ENCODE measurements at places on chromosomes 5 and 9.

DNA sequence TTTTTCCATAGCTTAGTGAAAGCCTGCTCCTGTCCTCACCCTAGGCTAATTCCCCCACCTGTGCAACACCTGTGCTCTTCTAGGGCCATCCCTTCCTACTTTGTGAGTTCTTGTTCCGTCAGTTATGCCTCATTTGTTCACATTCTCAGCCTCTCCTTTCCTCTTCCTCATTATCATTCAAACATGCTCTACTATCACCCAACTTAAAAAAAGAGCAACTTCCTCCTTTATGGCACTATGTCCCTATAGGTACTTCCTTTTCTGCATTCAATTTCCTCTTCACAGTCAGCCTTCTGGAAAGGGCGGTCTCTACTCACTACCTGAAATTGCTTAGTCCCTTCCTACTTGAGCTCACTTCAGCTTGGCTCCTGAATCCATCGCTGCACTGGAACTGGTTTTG is 111.8 kb upstream of the LHFPL2 start:
- no peak for DNase-seq

- DNase-seq = peak; percentile 45
These were observed 33.6 kb downstream of the PRRT1B start for GRCh38 chr9:131578731-131579504.

DNA sequence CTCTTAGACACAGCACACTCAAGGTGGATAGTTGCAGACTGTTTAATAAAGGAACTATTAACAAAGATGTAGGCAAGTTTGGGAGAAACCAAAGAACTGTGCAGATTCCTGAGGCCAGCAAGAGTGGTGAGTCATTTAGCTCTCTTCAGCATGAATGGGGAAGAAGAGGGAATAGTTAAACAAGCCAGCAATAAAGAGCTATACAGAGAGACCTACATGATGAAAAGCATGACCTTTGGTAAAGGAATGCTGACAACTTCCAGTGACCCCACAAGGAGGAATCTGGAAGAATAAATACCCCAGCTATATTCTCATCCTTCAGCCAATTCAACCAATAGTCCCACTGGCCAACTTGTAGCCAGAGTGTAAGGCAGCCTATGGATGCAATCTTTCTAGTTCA is 706.0 kb upstream of the GRAMD2B start:
- no peak for DNase-seq

- no peak for DNase-seq
These were observed 6.0 kb downstream of the INSYN2B start for GRCh38 chr5:169974121-169974770.

DNA sequence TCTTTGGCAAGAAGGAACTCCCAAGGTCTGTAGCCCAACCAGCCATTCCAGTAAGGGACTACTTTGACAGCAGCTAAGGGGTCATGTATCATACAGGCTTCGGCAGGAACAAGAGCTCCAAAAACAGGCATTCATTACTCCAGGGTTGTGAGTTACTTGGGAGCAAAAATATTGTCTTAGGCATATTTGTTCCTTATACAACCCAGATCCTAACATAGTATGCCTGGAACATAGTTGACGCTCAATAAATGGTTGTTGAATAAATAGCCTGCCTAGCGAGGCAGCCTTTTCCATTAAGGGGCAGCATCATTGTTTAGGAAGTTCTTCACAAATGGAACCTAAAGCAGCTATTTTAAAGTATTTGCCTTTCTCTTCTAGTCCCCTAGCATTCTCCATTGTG is 35.8 kb upstream of the FER start:
- DNase-seq = no peak

DNA sequence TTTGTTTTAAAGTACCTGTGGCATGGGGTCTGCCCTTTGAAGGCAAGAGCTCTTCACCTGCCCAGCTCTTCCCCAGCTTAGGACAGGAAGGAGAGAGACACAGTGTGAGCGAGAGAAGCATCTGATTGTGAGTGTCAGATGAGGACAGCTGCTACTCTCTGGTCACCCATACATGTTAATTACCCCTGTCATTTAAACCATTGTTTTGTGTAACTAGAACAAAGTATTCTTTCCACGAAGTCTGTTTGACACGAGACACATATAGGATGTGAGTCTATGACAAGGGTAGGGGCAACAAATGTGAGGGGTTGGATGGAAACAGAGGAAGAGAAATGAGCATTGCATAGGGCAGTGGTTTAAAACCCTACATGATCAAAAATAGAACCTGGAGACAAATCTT is 3.0 kb upstream of the CD274 start:
- no peak for DNase-seq

GRCh38 chr9:109037946-109038715 is 24.8 kb upstream of the CTNNAL1 start:
- DNase-seq = no peak

DNA sequence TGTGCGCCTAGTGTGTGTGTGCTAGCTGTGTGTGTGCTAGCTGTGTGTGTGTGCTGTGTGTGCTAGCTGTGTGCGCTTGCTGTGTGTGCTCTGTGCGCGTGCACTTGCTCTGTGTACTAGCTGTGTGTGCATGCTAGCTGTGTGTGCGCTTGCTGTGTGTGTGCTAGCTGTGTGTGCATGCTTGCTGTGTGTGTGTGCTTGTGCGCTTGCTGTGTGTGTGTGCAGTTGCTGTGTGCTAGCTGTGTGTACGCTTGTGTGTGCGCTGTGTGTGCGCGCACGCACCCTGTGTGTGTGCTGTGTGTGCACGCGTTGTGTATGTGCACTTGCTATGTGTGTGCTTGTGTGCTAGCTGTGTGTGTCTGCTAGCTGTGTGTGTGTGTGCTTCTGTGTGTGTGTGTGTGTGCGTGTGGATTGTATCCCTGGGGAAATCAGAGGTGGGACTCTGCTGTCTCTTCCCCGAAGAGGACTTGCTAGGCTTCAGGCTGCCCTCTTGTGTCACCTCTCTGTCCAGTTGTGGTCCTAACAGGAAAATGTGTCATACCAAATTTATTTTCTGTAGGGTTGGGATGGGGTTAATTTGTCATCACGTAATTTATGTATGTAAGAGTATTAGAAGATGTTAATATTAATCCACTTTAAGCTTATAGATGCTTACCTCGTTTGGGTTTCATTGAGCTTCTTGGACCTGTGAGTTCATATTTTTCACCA is 38.9 kb downstream of the TPPP start:
- no peak for DNase-seq

GRCh38 chr5:175494264-175495183 is 16.2 kb downstream of the SFXN1 start:
- DNase-seq = no peak

DNA sequence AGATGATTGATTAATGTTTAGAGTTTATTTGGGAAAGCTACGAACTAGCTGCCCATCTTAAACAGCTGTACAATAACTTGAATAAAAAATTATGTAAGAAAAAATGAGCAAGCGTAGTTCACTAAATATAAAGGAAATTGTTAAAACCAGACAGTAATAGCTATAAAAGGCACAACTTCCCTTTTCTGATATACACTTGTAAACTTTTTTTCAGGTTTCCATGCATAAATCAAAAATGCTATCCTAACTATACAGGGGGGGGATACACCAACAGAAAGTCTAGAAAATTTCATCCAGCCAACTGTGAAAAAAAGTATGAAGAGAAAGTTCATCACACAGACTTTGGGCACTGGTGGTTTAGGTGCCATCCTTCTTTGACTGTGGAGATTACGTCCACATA is 122.3 kb downstream of the NR3C1 start:
- DNase-seq = no peak

GRCh38 chr5:74685979-74686631 is 1.1 kb downstream of the HEXB start:
- no peak for DNase-seq

GRCh38 chr5:160183075-160183474 is 46.2 kb upstream of the FABP6 start:
- DNase-seq = no peak

DNA sequence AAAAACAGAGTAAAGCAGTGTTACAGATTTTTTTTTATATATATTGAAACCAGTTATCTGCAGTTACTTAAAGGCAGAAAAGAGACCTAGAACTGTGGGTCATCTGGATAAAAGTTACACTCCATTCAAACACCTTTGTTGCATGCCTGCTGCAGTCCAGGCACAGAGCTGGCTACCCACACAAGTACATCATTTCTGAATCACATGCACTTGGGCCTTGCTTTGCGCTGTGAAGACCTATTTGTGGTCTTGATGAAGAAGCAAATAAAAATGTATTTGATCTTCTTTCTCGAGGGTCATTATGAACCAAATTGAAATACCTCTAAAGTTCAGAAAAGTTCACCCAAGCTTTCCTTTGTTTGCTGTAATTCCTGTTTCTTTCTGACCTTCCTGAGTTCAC is 503.0 kb upstream of the ZNF608 start:
- no peak for DNase-seq

DNA sequence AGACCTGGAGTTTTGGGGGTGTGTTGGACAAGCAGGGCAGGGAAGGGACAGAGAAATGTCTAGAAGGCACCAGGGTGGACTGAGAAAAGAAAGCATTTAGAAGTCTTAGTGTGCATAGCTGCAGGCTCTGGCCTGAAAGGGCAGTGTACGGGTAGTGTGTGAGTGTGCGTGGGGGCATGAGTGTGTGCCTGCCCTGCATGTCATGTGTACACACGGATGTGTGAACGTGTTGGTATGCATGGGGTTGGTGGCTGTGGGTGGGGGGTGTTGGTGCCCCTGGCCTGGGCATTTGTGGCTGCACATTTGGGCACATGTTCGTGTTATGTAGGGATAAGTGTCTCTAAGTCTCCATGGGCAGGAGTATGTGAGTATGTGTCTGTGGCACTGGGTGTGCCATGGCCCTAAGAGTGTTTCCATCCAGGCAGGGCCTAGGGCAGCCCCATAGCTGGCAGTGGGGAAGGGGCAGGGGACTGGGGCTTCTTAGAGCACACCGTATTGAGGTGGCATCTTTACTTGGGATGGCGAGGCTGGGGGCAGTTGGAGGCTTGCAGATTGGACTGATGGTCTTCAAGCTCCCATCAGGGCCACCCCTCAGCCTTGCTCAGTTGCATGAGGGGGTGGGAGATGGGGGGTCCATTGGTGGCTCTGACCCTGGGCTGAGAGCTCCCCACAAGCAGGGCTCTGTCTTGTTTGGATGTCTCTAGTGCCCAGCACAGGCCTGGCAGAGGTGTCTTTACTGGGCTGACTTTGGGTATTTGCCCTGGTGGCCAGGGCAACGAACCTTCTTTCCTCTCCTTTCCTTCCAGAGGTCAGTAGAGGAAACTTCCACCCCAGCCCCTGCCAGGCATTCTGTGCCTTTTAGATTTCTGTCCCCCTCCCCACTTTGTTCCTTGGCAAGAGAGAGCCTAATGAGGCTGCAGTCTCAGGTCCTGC is 15.0 kb downstream of the PSD2 start:
- DNase-seq = no peak

DNA sequence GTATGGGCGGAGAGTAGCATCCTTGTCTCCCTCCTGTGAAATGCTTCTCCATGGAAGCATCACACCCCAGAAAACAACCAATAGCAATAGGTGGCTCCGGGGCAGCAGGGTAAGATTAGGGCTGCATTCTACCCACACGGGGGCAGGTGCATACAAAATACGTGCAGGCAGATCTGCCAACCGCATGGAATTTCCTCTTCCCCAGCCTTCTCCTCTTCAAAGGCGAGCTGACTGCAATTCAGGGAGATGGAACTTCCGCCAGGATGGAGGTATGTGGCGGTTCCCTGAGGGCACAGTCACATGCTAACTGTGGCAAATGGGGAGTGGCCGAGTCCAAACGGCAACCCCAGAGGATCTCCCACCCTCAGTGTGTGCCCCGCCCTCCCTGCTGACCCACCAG is 81.5 kb downstream of the LMNB1 start:
- no peak for DNase-seq

GRCh38 chr5:124714910-124715309 is 31.5 kb downstream of the ZNF608 start:
- no peak for DNase-seq

- DNase-seq = no peak
These were observed 14.5 kb downstream of the HACD4 start for GRCh38 chr9:21016701-21017491.

DNA sequence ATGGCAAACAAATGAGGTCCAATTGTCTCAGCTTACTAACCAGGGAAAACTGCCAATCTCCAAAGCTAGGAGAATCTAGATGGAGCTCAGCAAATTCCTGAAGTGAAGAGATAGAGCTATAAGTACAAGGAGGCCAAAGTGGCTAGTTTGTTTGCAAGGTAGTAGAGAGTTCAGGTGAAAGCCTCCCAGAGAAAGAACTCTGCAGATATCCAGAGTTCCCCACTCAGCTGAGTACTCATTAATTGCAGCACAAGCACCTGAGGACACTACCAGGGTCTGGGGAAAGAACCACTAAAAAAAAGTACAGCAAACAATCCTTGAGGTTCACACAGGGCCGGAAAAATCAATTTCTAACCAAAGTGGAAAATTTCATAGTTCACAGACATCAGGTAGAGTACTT is 250.9 kb downstream of the TMEM232 start:
- DNase-seq = no peak

- no peak for DNase-seq
These were observed 201.5 kb downstream of the AUH start for GRCh38 chr9:91160181-91160580.

DNA sequence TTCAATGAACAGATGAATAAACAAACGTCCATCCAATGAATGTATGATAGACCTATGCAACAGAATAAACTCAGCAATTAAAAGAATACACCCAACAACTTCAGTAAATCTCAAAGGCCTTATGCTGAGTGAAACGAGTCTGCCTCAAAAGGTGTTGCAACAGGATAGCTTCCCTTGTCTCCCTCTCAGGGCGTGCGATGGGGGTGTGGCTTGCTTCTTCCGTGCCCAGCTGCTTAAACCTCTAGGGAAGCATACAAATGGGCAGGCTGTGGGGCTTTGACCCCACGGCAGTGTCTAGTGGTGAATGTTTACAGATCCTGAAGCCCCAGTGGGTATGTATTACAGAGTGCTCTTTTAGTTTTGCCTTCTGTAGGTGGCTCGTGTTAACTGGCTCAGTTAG is 87.0 kb upstream of the CCL21 start:
- DNase-seq = no peak

GRCh38 chr5:142300677-142301076 is 24.1 kb downstream of the SPRY4 start:
- no peak for DNase-seq

DNA sequence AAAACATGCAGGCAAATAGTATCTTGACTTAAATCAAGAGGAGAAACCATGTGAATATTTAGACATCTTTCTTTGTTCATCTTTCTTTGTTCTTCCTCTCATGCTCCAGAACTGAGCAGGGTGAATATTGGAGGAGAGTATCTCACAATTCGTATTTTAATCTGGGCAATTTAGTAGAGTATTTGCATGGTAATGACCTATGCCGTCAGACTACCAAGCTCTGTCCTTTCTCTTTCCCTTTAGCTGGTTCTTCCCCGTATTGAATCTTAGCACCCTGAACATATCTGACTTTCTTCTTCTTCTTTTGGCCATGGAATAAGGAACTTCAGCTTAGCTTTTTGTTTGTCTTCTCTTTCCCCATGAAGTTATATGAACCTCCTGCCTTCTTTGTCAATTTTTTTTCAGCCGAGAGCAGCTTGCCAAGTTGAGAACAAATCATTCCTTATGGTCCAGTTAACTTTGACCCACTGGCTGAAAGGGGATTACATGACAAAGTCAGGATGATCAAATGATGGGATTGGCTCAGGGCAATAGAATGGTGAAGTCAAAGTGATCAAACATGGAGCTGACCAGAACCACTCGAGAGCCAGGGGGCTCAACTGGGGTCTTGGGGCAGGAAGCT is 95.8 kb downstream of the DAPK1 start:
- no peak for DNase-seq

All from stimulated activated CD4-positive, alpha-beta T cell treated with anti-CD3 and anti-CD28 coated beads, Interleukin-4, amount 100 ng/mL, for 1 hour (primary cell).